ENCODE measurements at places on chromosomes 16 and 17. TPM values are rescaled to one million over a fixed set of nuclear protein-coding genes. Genes with fewer than 3 reads are reported as not detected.

RBFOX1 gene
- total RNA-seq = not detected

FLCN gene
- 75.3 TPM for total RNA-seq

WNT3 gene
- total RNA-seq = not detected

SEZ6L2 gene
- total RNA-seq = 43.5 TPM

SLC12A4 gene
- 46.2 TPM for total RNA-seq

Measured in G401 (cell line).